ENCODE measurements at places on chromosomes 2 and 18.

GRCh38 chr2:190376591-190377245, 31.4 kb upstream of the MFSD6 start:
- DNase-seq, result no peak

- no peak for DNase-seq
Measured at GRCh38 chr18:1483385-1483784, 578.7 kb downstream of the ADCYAP1 start.

DNA sequence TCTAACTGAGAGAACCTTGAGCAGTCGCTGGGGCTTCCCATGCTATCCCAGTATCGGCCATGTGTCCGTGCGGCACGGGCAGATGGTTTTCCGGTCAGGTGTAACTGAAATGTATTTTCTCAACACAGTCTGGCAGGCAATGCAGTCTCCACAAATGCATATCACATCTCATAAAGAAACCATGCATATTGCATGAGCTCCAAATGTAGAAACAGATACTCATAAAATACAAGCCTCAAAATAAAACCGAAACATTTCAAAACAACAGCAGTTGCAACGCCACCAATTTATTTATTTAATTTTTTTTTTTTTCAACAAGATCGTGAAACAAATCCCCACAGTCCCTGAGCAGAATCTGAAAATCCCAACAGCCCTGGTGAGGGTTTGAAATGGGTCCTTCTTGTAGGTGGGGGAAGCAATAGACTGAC, 299.4 kb downstream of the LPIN1 start:
- DNase-seq, result no peak

GRCh38 chr2:173099804-173100203, 24.2 kb downstream of the MAP3K20 start:
- DNase-seq, result no peak

DNA sequence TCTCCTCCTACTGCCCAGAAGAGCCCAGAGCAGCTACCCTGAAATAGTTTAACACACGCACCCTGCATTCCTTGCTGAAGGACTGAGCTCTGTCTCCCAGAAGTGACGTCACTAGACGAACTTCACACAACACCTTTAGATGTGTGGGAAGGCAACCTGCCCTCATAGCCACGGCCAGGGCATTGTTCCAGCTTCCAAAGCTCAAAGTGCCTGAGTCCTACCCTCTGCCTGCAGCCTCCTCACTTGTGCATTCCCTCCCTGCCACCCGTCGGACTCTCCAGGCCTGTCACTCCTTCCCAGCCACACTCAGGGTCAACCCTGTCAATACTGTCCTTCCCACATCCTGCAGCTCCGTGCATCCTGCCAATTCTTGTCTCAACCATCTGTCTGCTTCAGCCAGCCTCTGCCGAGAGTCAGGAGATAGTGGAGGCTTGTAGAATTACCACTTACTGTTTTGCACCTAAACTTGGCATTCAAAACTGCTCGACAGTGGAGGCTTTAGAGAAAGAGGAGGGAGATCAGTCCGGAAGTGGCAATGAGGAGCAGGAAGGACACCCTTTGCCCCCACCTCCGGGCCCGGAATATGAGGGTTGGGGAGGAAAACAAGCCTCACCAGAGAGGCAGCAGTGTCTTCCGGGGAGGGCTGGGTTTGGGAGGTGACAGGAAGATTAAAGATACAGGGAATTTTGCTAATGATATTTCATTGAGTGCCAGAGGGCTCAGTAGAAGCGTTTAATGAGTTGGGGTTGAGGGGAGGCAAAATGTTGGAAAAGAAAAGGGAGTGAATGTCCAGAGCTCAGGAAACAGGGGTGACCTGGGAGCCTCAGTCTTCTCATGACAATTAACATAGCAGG, 72.3 kb upstream of the ATG16L1 start:
- DNase-seq, result no peak

DNA sequence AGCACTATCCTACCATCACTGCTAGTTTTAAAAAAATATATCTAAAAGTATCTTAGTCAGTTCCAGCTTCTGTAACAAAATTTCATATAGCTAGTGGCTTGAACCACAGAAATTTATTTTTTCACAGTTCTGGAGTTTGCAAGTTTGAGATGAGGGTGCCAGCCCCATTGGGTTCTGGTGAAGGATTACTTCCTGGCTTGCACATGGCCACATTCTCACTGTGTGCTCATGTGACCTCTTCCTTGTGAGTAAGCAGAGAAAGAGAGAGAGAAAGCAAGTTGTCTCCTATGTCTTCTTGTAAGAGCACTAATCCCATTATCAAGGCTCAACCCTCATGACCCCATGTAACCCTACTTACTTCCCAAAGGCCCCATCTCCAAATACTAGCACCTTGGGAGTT, 158.9 kb downstream of the DOK6 start:
- DNase-seq, result no peak

DNA sequence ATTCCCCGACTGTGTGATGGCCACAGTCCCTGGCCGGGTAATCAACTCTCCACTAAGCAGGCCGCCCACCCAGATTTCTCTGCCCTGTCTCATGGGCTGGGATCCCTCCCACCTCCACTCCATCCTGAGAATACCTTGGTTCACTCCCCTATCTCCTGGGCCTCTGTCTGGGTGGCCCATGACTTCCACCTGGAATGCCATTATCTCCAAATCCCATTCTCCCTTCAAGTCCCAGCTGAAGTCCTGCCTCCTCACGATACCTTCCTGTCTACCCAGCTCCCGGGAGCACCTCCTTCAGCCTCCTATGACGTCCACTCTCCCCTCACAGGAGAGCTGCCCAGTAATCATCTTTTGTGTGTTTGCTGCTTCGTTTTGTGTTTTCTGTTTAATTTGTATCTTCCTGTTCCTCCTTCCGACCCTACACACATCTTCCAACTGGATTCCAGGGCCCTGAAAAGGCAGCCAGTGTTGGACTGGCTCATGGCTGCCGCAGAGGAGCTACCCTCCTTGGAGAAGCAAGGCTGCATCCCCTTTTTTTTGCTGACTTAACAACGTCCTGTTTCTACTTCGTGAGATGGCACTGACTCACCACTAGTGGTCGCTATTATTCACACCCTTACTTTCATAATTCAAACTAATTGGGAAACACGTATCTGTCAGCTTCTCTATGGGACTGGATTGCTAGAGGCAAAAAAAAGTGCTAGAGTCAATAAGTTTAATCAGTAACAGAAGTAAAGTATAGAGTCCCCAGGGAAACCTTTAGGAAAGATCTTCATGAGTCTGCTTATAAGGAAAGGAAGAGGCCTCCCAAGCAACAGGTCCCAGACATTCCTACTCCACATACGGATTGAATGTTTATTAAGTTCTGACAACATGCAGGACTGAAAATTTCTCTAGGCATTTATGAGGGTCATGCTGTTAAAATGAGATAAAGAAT, 171.9 kb upstream of the GATA6 start:
- DNase-seq, result no peak

GRCh38 chr2:45699032-45699658, 47.7 kb downstream of the PRKCE start:
- no peak for DNase-seq

DNA sequence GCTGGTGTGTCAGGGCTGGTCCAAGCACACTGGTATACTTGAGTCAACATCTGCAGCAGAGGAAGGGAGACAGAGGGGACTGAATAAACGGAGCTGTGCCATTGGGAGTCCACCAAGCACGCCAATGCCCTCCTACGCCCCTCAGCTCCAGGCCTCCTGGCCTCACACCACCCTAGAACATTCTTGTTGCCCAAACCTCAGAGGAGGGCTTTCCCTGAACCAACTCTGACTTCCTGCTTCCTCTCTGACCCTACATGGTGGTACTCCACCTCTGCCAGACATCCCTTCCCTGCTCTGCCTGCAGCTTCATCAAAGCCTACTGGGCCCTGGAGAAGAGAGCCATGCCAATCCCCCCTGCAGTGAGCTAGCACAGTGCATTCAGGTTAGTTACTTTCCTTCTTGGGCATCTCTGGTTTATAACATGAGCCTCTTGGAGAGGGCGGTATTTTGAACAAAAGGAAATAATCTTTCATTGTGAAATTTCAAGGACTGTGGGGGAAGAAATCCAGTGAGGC, 54.4 kb downstream of the ZBTB7C start:
- DNase-seq, result no peak

- no peak for DNase-seq
Measured at GRCh38 chr2:95308426-95308990, 11.4 kb downstream of the KCNIP3 start.

GRCh38 chr2:53633441-53633840, 134.2 kb upstream of the CHAC2 start:
- DNase-seq, result no peak
